Non-pigmented ciliary epithelial cell (primary cell): ENCODE measurements at places on chromosomes 11 and 22.

- DNase-seq = no peak
These were observed 2.8 kb downstream of the HPX start for GRCh38 chr11:6437993-6438392.

GRCh38 chr22:43587574-43587973 is 175.8 kb downstream of the MPPED1 start:
- DNase-seq = no peak

GRCh38 chr11:35227576-35228327 is 88.8 kb downstream of the CD44 start:
- DNase-seq = no peak

DNA sequence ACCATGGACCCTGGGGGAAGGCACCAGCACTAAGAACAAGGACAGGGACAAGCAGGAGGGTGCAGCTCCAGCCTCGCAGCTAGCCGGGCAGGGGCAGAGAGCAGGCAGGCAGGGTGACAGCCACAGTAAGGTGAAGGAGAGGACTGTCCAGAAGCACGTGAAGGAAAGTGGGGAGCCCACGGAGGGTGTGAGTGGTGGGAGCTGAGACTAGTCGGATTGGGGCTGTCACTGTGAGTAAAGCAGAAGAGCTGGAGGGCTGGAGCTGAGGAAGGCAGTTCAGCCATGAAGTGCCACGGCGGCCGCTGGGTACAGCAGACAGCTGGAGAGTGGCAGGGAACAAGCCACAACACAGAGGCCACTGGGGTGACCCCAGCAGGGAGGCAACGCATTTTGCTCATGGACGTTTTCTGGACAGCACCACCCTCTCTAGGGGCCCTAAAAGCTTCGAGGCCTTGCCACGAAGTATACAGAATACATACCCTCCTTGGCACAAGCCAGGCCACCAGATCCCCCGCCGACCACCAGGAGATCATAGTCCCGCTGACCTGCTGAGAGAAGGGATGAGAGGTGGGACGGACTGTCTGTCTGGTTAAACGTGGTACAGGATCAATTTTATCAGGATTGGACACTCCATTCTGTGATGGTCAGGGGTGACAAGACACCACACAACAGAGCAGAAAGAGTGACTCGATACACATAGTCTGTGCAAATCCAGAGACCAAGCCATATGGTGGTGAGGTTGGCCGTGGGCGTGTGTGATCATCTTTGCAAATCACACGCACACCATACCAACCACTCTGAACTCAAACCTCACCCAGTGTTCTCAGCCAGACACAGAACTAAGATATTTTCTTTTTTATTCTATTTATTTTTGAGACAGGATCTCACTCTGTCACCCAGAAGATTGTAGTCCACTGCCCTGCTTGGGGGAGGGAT is 10.8 kb upstream of the COMT start:
- DNase-seq = no peak

DNA sequence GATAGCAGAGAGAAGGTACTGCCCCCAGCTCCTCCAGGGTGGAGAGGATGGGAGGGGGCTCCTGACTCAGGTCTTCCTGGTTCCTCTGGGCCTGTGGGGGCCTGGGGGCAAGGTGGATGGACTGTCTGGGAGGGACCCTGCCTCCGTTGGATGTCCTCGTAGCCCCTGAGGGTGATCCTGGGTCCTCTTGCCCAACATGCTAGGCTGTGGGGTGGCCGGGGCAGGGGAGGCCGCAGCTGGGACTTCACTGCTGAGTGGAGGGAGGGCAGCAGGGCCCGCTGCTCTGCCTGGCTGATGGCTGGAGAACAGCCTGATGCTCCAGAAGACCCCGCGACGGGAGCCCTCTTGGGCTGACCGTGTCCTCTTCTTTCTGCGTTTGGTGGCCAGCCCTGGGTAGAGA is 13.4 kb downstream of the FRMD8 start:
- no peak for DNase-seq

DNA sequence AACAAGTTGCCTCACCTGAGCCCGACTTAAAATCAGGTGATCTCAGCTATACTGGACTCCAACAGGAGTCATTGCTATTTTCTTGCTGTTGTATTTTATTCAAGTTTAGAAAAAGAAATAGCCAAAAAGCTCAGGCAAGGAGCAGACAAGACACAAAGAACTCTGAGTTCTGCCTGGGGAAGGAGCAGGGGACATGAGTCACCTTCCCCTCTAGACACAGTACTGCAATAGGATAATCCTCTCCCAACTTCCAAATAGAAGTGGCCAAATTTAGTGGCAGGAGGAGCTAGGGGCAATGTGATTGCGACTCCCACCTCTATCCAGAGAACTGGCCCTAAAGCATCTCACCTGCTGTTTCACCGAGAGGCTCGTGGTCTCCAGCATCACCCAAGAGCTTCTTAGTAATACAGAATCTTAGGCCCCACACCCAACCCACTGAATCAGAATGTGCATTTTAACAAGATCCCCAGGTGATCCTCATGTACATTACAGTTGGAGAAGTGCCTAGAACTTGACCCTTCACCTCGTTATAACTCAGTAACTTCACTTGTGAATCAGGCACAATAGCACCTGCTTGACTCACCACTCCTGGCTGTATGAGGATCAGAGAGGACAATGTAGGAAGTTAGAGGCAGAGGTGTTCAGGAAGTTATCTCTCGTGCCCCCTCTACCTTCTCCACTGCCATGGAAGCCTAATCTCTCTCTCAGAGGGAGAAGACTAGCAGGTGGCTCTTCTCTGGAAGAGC is 56.8 kb upstream of the FBXO3 start:
- no peak for DNase-seq

DNA sequence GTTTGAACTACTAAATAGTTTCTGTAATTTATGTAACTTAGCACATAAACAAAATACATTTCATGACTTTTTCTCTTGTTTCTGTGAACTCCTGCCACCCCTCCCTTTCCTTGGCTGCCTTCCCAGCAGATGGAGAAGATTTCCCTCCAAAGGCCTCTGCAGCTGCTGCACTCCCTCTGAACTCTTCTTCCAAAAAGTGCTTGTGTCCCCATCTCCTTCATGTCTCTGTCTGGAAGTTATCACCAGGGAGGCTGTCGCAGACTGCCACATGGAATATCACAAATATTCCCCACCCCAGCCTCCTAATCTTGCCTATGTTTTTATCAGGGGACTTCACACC is 1068.3 kb downstream of the OPCML start:
- DNase-seq = no peak

- no peak for DNase-seq
These were observed 23.6 kb upstream of the DKK3 start for GRCh38 chr11:12031856-12032544.

DNA sequence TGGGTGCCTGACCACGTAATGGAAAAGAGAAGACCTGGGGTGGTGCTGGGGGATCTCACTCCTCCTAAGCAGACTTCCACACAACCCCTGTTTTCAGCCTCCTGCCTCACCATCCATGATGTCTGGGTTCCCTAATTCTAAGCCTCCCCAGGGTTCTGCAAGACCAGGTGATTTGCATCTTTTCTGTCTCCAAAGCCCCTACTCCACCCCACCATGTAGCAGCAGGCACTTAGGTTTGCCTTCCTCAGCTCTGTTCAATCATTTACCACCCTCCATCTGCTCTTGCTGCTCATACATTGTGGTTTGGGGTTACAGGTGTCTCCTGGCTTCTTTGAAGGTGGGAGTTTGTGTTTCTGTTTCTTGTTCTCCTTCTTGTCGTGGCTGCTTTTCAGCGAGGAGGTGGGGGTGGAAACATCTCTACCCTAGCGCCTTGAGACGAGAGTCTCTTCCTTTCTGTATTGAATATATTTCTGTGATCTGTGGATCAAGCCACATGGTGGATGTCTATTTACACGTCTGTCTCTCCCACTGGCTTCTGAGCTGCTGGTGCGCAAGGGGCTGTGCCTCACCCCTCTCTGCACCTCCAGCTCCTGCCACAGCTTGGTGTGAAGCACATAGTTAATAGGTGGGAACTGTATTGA is 6.6 kb upstream of the SSTR3 start:
- DNase-seq = no peak

- DNase-seq = no peak
These were observed 452 bp downstream of the BIRC3 start for GRCh38 chr11:102317768-102318103.

GRCh38 chr11:128708660-128709059 is 14.8 kb downstream of the FLI1 start:
- DNase-seq = no peak

GRCh38 chr11:119284344-119285157 is 32.4 kb downstream of the MCAM start:
- DNase-seq = no peak

GRCh38 chr11:131811383-131811782 is 441.0 kb downstream of the NTM start:
- DNase-seq = no peak

- DNase-seq = no peak
These were observed 192.6 kb downstream of the CASP12 start for GRCh38 chr11:104705490-104706190.

DNA sequence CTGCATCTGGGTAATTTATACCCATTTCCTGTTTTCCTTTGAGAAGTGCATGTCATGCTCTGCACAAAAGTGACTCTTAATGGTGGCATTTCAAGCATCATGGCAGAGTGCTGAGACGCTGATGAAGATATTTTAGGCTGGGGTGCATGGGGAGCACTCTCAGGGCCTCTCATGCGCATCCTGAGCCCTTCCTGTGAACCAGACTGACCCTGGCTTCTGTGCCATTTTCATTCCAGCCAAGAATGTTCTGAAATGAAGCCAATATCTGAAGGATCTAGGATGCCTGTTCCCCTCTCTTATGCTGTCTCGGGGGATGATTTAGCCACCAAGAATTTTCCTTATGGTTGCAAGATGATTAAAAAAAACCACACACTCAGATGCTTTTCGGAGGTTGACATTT is 61.5 kb downstream of the MIAT start:
- DNase-seq = peak; percentile 83

GRCh38 chr22:50434849-50435248 is 40.0 kb downstream of the SBF1 start:
- no peak for DNase-seq

DNA sequence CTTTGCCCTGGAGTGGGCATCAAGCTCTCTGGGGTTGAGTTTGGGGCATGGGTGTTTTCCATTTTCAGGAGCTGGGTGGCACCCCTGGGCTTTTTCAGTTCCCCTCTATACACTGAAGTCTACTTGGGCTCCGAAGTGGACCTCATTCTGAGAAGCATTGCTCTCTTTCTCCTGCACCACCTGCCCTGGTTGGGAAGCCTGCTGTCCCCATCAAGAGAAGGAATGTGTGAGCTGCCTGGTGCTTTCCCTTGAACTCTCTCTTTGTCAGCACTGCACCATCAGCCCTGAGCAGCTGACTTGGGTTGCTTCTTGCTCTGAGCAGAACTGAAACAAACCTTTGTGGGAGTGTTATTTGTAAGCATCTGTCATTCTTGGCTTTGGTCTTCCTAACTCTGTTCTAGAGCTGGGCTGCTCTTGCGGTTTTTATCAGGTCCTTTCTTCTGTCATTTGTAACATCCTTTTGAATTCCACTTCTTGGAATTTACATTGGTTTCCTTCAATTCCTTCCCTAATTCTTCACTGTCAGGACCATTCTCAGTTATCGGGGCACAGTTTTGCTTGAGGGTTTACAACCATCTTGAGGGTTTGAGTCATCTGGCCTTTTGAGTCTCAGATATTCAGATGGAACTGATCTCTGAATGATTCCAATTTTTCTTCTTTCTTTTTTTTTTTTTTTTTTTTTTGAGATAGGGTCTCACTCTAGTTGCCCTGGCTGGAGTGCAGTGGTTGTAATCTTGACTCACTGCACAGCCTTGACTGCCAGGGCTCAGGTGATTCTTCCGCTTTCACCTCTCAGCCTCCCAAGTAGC is 20.5 kb downstream of the UBE2L3 start:
- DNase-seq = no peak

- DNase-seq = no peak
These were observed 20.9 kb upstream of the DRD2 start for GRCh38 chr11:113496026-113496651.

DNA sequence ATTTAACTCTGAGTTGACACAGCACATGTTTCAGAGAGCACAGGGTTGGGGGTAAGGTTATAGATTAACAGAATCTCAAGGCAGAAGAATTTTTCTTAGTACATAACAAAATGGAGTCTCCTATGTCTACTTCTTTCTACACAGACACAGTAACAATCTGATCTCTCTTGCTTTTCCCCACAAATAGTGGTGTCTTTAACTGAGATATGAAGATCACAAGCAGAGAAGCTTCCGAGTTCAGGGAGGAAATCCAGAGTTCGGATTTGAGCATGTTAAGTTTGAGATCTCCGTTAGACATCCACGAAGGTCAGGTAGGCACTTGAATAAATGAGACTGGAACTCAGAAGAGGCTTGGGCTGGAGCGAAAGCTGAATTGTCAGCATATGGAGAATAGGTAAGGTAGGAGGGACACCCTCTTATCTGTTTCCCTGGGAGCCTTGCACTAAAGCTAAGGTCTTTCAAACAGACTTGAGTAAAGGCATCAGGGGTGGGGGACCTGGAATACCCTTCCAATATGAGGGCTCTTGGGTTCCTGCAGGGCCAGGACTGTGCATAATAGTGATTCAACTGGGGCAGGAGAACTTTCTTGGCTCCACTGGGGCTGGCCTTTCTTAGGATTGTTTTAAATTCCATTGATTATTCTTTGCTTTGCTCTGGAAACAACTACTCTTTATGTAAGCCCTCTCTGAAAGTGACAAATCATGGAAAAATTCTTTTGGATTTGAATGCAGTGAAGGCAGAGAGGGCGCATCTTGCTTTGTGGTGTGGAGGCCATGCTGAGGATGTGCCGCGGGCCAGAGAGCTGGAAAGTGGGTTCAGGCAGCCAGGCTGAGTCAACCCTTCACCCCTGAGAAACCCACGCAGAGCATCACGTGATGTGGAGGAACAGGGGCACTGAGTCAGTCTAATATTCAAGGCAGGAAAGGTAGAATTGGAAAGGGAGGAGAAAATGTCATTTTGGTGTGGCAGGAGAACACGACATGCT is 62.7 kb upstream of the AMPD3 start:
- no peak for DNase-seq

GRCh38 chr11:122264121-122264520 is 148.1 kb upstream of the BLID start:
- no peak for DNase-seq

GRCh38 chr11:106480581-106481190 is 403.2 kb downstream of the AASDHPPT start:
- no peak for DNase-seq

DNA sequence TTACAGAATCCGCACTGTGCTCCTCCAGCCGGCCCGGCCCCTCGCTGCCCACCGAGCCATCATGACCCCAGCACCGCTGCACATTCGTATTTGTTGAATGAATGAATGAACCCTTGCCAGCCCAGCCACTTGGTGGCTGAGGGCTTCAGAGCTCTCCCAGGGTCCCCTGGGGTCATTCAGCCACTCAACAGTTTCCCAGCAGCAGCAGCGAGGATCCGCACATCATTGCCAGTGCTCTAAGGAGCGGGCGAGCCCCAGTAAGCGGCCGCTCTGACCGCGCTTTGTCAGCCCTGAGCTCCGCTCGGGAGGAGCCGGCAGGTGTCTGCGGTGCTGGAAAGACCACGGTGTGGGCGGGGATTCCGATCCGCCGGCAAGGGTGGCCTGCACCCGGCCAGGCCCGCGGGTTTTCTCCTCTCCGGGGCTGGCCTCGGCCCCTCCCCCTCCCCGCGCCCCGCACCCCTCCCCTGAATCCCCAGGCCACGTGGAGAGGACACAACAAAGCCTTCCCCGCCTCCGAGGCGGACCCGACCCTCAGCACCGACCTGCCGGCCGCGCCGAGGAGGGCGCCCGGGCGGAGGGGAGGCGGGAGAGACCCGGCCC is 563 bp downstream of the BID start:
- DNase-seq = no peak
